ENCODE measurements at places on chromosomes 5 and 9.

DNA sequence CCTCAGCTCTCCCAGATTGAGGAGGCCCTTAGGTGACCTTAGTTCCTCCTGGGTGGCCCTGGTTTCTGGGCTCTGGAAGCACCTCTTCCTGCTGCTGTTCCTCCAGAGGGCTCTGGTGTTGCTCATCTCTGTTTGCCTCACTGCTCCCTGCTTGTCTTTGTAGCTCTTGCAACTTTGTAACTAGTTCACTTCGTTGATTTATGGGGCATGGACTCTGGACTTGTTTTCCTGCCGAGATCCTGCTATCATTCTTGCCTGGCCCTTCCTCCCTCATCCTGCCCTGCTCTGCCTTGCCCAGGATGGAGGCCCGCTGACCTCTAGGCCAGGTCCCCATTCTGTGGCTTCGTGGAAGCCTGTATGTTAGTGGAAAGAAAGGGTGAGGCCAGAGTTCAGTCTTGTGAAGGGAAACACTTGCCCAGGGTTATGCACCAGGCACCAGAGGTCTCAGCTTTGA lies 169.3 kb downstream of the MACROH2A1 start:
- DNase-seq, result no peak

GRCh38 chr5:136075466-136075891 lies 46.7 kb downstream of the TGFBI start:
- DNase-seq, result no peak

DNA sequence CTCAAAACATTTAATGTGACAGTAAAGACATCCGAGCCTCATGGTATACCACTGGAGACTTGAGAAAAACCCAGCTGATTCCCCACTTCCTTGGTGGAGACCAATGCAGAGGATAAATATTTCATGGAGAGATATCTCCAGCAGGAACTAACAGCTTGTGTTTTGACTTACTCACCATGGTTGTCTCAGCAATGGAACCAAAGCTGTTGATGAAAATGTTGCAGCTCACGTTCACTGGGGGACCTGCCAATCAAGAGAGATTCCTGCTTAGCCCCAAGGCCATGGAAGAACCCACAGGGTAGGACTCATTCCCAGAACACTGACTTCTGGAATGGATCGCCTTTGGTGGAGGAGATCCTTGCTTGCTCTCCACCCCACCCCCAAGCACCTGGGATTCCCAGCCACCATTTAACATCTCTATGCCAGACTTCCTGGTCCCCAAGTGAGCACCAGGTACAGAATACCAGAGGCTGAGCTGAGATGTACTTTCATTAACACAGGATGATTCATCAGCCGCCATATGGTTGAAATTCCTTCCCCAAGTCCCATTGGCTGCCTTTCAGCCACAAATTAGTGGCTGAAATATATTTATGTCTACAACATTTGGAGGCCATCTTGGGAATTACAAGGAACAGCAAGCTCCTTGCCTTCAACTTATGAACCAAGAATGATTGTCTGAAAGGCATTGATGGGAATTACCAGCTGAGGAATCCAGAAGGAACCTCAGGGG lies 37.9 kb downstream of the GLRA1 start:
- no peak for DNase-seq

DNA sequence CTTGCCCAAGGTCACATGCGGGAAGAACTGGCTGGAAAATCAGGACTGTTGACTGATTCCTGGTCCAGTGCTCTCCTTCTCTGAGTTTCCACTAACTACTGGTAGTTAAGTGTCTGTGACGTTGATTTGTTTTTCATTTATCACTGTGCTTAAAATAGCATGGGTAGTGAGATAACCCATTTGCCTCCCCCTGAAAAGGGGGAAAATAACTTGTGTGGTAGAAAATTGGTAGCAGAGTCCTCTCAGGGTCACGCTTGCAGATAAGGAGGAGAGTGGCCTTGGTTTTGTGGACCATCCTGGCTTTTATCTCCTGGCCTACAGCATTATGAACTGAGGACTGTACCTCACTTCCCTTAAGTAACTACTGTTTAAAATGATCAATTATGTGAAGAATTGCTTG lies 10.9 kb downstream of the FUBP3 start:
- no peak for DNase-seq

DNA sequence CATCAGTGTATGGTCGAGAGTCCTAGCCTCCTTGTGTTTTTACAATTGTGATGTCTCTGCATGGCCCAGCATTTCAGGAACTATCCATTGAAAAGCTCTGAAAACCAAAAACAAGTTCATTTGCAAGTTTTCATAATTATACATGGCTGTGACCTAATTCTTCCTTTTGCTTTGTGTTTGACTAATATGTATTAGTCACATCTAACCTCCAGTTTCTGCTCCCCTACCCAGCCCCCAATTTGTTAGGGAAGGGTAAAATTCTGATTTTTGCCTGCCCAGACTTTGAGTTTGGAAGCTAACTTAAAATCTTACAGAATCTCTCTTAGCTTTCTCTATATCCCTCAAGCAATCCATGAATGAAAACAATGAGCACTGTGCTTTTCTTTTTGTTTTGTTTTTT lies 128.2 kb upstream of the SEMA6A start:
- DNase-seq, result no peak

GRCh38 chr5:150690760-150691159 lies 10.1 kb downstream of the RBM22 start:
- DNase-seq, result no peak

DNA sequence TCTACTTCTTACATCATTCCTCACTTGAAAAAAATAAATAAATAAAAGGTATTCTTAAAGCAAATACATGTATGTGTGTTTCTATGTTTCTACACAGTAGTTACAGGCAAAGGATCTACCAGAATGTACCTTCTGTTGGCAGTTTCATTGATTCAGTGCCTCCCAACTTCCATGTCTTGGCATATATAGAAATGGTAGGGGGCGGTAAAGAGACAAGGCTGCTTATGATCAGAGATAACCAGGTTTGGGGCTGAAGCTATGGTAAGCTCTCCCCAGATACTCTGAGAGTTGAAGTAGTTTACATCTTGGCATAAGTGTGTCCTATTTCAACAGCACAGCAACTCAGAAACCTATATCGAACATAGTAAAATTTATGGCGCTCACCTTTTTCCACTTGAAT lies 1075.4 kb upstream of the C9orf72 start:
- no peak for DNase-seq

- no peak for DNase-seq
Measured at GRCh38 chr5:137735555-137736284, at the start of gene KLHL3. Gene KLHL3 (minus strand): TSS chr5:137736089. CDS start chr5:137735646, 443 bp downstream.

DNA sequence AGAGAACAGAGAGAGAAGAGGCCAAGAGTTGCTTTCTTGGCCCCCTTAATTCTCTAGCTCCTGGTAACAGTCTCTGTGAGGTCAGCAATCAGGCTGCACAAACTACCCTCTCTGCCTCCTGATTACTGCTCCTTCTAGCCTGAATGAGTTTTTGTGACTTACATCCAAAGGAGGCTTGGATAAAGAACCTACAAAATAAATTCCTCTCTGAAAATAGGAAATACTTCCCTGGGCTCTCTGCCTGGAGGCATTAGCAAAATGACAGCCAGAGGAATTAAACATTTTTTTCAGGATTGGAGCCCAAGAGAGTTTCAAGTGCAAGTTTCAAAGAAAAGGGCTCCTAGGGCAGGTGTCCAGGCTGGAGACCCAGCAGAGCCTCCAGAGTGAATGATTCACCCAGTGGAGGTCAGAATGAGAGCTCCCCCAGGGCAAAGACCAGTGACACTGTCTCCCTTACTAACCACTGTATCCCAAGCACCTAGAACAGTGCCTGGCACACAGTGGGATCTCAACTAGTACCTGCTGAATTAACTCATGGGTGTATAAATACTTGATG lies 162.5 kb downstream of the SPOCK1 start:
- no peak for DNase-seq
